Epithelial cell of esophagus (primary cell): ENCODE measurements at places on chromosomes 3 and 15.

- no peak for DNase-seq
Observed at GRCh38 chr15:25173241-25174028, 218.6 kb downstream of the SNRPN start.

DNA sequence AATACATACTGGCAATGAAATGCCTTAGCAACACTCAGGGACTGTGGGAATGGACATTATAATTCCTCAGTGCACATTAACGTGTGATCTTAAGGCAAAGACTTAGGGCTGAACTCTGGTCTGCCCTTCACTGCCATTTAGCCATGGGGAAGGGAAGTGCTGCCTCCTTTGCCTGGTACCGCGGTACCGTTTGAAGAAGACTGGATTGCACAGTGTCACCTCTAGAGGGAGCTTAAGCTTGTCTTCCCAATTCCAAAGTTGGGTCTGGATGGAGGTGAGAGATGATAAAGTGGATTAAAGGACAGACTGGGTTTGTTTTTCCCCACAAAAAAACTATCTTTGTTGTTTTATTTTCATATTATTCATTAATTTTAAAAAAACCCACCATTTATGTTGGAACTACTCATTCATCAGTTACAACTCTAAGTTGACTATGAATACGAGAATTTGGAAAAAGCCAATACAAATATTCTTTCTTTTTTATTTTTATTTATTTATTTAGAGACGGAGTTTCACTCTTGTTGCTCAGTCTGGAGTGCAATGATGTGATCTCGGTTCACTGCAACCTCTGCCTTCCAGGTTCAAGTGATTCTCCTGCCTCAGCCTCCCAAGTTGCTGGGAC, 60.0 kb upstream of the SYN2 start:
- DNase-seq = peak; percentile 47

DNA sequence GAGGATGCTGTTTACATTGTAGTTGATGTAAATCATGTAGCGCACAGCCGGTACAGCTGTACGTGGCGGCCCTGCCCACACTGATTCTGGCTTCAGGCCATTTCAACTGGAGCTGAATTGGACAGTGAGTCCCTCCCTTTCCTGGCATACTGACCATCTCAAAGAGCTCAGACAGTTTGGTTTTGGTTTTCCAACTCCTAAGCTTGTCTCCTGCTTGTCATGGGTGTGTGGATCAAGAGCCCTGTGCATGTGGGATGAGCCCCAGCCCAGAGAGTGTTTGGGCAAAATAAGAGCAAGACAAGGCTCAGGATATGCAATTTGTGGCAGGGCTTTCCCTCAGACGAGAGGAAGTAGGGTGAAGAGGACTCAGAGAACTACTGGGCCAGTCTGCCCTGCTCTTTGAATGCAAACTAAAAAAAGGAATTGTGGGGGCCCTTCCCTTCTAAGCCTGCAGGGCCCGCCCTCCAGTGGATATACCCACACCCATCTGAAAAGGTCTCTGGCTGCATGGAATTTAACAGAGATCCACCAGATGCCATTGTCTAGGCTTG, 13.3 kb downstream of the ITGA11 start:
- DNase-seq = no peak

GRCh38 chr3:38226273-38226672, 39.3 kb upstream of the SLC22A13 start:
- DNase-seq = peak; percentile 59

DNA sequence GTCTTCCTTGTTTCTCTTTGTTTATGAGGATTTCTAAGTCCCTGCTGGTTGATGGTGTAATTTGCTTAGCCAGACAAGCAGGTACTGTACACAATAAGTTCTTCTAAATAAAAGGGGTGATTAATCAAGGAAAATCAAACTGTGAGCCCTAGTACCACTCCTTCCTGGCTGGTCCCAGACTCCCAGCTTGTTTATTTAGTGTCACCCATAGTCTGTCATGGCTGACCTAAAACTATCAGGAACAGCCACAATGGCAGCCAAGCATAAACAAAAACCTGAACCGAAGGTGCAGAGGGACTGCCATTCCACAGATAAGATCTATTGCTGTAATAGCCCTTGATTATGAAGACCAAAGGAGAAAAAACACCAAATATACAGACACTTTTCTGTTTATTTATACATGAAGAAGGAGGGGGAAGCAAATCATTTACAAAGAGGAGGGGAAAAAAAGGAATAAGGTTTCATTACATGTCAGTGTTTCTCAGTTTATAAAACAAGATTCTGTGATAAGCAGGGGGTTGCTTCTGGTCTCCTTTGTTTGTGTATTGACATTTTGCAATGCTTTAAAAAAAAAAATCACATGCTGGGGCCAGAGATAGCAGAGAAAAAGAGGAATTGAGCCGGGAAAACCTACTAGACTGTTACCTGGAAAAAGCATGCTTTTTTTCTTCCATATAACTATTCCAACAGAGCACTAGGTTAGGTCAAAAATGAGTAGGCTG, 182.4 kb upstream of the DPH6 start:
- DNase-seq = peak; percentile 63

GRCh38 chr3:145219355-145220235, 941.4 kb downstream of the PLOD2 start:
- DNase-seq = no peak

GRCh38 chr3:157282261-157283191, 122.6 kb upstream of the CCNL1 start:
- DNase-seq = peak; percentile 58

DNA sequence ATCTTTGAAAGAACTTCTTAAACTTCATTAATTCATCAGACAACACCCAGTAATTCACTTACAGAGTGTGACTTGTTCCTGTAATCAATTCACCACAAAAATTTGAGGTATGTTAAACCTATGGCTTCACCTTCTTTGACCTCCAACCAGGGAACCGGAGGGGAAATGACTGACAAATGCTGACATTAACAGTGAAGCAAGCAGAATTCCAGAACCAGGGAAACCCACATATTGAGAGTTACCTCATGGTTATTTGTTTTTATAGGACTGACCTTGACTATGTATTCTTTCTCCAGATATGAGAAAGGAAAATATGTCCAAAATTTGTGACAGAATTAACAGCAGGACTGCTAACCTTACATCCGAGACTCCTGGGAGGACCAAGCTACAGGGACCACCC, 2.7 kb downstream of the P3H2 start:
- peak; percentile 16 for DNase-seq

DNA sequence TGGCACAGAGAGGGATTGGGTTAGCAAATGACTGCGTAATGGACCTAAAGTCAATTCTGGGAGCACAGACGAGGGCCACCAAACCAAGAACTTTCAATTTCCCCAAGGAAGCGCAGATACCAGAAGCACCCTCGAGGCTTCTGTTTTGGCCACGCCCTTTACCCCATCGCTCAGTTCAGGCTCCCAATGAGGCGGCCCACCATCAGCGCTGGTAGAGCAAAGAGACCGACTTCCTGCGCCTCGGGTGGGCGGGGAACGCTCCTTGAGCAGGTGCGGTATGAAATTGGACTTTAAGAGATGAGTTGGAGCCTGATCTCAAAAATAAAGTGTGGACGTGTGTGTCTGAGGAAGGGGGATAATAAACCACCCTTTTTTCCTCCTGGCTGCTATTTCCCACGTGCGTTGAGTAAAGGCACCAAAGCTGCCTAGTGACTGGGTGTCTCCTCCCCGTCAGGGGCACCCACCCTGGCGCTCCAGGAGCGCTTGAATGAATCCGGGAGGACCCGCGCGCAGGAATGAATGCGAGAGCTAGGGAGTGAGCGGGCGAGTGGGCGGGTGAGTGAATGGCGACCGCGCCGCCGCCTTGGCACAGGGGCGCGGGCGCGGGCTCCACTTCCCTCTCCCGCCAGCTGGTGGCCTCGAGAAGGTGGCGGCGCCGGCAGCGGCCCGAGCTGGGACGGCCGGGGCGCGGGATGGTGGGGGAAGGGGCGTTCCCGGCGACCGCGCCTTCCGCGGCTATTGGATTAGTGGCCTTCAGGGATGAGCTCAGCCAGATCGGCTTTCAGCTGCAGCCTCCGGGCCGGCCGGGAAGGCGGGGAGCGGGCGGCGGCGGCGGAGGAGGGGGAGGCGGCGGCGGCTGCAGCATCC, at the start of gene SPSB4:
SPSB4 (plus strand) TSS at position 772 of the 867 bp plus-strand sequence. CDS start 14,758 bp downstream, outside the sequence.
- peak; percentile 57 for DNase-seq

GRCh38 chr3:2993736-2994135, 116.4 kb downstream of the IL5RA start:
- DNase-seq = no peak

DNA sequence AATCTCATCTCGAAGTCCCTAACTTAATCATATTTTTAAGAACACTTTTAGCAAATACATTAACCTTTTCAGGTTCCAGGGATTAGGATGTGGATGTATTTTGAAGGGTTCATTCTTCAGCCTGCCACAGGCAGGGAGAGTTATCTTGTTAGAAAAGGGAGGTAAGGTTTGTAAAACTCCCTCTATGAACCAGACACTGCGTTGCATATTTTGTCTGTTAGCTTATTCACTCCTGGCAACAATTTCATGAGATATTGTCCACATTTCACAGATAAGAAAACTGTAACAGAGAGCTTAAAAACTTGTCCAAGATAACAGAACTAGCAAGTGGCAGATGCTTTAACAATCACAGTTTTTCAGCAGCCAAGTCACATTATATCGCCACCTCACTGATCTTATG, 155.4 kb downstream of the DIPK2A start:
- no peak for DNase-seq

DNA sequence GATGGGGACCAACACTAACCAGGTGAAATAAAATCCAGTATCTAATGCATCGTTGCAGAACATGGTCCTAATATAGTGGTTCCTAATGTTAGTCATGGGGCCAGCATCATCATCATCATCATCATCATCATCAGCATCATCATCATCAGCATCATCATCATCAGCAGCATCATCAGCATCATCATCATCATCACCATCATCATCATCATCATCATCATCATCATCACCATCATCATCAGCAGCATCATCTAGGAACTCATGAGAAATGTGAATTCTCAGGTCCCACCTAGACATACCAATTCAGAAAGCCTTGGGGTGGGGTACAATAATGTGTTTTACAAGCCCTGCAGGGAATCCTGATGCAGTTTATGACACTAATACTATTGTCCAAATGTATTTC, 179.4 kb upstream of the LRRN1 start:
- DNase-seq = no peak

- no peak for DNase-seq
Observed at GRCh38 chr3:195154111-195154791, 116.7 kb downstream of the XXYLT1 start.

DNA sequence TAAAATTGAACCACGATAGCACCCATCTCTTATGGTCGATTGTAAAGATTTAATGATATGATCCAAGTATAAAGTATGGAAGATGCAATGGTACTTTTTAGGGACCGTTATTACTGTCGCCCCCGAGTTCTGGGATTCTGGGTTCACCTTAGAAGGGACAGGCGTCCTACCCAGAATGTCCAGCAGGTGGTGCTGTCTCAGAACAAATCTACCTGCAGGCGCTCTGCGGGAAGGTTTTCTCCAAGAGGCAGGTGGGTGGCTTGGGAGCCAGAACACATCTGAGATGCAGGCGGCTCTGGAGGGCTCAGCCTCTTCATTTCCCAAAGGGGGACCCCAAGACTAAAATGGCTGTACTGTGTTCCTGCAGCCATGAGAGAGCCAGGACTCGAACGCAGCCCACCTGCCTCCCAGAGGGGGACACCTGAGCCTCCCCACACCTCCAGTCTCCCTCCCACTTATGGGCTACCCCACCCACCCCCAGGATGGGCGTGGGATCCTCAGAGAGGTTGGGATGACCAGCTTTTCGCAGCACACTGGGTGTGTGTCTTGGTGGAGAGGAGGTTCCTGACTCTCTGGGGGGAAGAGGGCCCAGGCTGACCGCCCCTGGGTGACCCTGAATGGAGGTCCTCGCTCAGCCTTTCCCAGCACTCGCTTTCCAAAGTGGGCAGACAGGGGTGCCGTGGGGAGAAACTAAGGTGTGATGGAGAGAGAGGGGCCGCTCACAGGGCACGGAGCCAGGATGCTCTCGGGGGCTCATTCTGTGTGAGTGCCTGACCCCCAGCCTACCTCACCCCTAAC, 28.1 kb upstream of the CORO2B start:
- DNase-seq = peak; percentile 71

- no peak for DNase-seq
Observed at GRCh38 chr15:27623560-27624305, 475.4 kb downstream of the OCA2 start.

GRCh38 chr3:94185753-94186152, 122.9 kb downstream of the NSUN3 start:
- peak; percentile 17 for DNase-seq

GRCh38 chr3:148975696-148976095, 15.6 kb upstream of the GYG1 start:
- DNase-seq = no peak

DNA sequence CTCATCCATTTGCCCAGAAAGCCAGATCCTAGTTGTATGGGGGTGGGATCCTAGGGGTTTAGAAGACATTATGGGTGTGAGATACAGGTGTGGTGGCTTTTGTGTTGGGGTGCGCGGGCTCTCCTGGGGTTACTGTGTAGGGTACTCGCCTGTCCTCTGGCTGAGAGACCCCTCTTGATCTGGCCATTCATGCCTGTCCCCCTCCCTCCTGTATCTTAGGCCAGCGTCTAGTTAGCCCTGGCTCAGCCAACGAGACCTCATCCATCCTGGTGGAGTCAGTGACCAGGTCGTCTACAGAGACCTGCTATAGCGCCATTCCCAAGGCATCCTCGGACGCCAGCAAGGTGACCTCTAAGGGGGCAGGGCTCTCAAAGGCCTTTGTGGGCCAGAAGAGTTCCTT, 41.4 kb downstream of the DNASE1L3 start:
- DNase-seq = no peak

DNA sequence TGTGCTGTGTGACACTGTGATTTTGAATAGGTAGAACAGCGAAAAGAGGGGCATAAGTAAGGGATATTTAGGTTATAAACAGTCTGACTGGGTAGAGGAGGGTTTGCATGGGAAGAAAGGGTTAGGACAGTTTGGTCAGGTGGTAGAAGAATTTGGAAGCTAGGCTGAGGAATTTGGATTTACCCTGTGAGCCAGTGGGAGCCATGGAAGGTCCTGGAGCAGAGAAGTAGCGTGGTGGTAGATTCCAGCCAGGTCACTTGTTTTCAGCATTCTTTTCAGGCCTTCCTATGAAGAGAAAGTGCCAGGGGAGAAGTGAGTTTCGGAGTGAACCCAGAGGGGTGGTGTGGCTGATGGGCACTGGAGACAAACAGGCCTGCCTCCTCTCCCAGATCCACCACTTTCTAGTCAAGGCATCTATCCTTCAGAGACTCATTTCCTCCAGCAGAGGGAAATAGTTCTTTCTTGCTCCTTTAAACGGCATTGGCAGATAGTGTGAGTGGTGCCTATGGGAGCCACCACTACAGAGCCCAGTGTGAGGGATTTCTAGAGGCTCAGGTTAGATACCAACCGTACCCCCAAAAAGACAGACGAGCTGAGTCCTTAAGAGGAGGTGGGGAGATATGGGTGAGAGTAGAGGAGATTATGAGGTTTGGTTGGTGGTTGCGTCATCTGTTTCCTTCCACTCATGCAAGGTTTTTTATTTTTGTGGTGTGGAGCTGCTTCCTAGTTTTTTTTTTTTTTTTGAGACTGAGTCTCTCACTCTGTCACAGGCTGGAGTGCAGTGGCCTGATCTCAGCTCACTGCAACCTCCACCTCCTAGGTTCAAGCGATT, 21.2 kb downstream of the PXK start:
- no peak for DNase-seq
